NCI-H345 (cell line): ENCODE measurements at places on chromosomes 7 and 10.

DNA sequence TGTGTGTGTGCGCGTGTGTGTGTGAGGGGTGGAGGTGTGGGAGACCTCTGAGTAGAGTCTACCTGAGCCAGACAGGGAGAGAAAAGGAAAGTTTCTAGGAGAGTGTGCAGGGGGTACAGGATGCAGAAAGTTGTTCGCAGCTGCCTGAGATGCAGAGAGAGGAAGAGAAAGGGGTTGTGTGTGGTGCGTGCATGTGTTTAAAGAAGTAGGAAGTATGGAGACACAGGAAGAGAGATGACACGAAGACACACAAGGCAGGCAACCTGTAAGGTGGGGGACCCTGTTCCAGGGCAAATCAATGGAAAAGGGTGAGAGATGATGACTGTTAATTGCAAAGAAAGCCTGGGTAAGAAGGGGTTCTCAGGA, 52.2 kb downstream of the C10orf105 start:
- no peak for DNase-seq

DNA sequence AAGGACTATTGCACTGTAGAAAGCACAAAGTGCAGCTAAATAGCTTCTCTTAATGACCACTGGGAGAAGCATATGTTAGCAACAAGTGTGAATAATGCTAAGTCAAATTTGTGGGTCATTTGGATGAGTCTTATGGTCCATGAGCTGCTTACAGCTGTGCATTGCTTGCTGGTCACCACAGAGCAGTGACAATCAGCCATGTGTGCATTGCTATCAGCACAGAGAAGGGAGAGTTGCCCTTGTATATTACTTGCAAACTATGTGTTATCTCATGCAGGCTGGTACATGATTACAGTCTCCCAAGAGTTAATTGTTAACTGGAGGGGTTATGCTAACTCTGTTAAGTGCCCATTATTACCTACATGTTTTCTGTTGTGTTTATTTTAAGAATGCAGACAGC, 25.7 kb downstream of the MRPS33 start:
- DNase-seq = no peak

GRCh38 chr10:34145715-34146114, 669.4 kb downstream of the PARD3 start:
- DNase-seq = no peak

DNA sequence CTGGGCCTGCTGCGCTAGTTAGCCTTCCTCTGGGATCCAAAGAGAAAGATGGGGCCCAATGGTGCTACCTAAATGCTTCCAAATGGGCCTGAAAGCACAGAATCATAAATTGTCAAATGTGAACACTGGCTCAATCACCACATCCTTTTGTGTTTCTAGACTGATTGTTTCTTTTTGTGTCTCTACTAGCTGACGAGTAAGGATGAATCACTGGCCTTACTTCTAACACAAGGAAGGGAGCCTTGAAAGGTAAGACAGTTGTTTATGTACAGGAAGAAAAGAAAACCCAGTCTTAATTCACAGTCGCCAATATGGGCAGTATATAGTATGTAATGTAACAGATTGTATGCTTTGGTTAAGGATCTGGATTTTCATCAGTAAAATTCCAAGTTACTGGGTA, 89.5 kb downstream of the ZNF92 start:
- no peak for DNase-seq

DNA sequence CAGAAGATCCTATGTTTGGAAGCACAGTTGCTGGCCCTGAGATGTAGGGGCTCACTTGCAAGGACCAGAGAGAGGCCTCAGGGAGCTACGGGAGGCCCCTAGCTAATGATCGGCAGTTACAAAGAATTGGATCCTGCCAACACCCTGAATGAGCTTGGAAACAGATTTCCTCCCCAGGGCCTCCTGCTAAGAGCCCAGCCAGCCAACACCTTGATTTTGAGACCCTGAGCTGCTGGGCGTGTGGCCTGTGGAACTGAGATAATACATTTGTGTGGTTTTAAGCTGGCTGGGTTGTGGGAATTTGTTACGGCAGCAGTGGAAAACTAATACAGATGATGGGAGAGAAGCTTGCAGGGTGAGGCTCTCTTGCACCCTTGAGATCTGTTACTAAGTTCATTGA, 3.9 kb downstream of the DOCK1 start:
- no peak for DNase-seq
